Hindlimb muscle (tissue), 1 donor: ENCODE measurements at places on chromosomes 7 and 10.

- no peak for DNase-seq
These were observed 43.6 kb downstream of the KLHDC10 start for GRCh38 chr7:130113887-130114286.

DNA sequence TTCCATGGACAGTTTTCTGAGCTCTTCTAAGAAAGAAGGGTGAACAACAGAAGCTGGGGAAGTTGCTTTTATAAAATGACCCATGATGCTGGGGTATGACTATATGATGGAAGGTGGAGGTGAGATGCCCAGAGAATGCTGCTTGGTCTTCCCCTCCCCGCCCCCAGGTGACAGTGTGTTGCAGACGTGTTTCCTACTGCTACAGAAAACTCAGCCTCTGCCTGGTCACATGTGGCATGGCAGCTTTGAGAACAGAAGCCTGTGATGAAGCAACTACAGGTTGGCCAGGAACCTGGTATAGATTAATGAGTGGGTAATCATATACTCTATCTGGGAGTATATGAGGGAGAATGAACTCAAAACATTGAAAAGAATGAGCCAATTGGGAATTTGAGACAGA, 67.1 kb downstream of the MTURN start:
- DNase-seq, result no peak

DNA sequence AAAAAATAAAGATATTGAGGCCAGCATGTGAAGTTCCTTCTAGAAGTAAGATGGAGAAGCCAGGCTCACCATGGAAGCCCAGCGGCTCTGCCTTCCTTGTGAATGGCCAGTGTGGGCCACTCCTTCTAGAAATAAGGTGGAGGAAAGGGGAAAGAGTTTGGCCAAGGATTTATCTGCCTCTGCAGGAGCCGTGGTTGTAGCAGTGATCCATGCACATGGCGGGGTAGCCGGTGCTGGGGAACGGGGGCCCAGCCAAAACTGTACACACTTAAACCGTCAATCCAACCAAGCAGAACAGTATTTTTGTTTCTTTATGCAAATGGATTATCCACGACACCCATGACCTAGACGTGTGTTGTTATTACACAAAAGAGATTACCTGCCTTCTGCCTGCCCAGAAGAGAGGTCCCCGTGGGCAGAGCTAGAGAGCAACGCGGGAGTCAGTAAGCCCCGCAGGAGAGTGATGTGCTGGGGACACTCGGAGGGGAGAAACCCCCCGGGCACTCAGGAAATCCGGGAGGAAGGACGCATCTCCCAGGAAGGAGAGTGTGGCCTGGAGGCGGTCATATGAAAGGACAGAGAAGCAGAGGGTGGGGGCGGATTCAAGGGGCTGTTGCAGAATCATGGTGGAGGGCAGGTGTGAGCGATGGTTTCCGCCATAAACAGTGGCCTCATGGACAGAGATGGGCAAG, 218.4 kb upstream of the PPP2R2D start:
- DNase-seq, result no peak

- no peak for DNase-seq
These were observed 47.7 kb downstream of the LYZL2 start for GRCh38 chr10:30581779-30582380.

- no peak for DNase-seq
These were observed 96.5 kb downstream of the PFKFB3 start for GRCh38 chr10:6299234-6299633.

DNA sequence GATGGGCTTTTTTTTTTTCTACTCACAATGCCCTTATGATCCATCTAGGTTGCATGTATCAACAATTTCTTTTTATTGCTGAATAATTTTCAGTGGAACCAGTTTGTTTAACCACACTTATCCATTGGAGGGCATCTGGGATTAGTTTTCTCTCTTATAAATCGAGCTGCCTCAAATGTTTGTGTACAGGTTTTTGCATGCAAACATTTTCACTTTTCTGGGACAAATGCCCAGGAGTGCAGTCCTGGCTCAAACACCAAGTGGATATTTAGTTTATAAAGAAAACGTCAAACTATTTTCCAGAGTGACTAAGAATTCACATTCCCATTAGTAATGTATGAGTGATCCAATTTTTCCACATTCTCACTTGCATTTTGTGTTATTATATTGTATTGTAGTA, 313.4 kb downstream of the CXCL12 start:
- DNase-seq, result peak; percentile 73

DNA sequence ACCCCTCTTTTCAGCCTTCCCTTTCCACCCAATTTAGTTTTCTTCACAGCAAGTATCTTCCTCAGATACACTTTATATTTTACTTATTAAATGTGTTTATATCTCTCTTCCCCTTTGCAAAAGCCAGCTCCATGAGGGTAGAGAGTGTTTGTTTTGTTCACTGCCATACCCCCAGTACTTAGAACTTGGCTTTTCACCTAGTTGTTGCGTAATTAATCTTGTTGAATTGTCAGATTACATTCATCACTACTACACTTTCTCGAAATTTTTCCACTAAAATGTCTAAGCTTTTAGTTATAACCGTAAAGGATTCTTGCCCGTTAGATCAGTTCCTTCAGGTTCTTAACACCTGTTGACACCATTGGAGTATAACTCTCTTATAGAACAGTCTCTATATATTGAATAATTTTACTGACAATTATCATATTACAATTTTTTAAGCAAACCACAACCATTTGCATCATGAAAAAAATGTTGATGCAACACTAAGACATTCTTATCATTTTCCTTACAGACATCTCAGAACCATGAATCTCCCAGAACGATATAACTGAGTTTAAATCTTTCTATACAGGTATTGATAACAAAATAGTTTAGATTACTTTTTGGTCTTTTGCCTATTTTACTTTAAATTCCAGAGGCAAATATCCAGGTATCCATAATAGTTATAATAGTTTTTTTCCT, 29.9 kb downstream of the VWDE start:
- DNase-seq, result no peak

- DNase-seq, result no peak
These were observed 17.8 kb downstream of the CRTAC1 start for GRCh38 chr10:98012644-98013043.

GRCh38 chr10:25059990-25060389, 43.6 kb downstream of the THNSL1 start:
- DNase-seq, result no peak

- no peak for DNase-seq
These were observed 27.6 kb downstream of the AMZ1 start for GRCh38 chr7:2715341-2716231.

DNA sequence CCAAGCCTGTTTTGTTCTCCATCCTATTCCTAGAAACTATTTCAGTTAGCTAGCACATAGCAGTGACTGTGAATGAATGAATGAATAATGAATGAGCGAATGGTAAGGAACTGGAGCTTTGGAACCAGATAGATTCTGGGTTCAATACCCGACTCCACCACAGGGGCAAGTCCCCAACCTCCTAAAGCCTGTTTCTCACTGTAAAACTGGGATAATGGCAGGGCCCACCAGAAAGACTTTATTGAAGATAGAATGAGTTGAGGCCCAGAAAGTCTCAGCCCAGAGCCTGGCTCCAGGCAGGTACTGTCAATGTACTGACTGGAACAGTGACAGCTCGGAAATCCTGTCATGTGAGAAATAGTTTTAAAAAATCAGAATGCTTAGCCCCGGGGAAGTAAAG, 1.1 kb upstream of the CDH23 start:
- DNase-seq, result no peak

GRCh38 chr10:60948851-60949250, 4.9 kb upstream of the RHOBTB1 start:
- DNase-seq, result no peak

GRCh38 chr7:77327067-77327931, 88.8 kb downstream of the GSAP start:
- DNase-seq, result no peak

DNA sequence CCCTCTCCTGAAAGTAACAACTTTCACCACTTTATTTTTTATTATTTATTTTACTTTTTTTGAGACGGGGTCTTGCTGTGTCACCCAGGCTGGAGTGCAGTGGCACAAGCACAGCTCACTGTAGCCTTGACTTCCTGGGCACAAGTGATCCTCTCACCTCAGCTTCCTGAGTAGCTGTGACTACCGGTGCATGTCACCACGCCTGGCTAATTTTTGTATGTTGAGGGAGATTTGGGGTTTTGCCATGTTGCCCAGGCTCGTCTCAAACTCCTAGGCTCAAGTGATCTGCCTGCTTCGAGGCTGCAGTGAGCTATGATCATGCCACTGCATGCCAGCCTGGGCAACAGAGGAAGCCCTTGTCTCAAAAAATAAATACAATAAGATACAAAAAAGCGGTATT, 14.9 kb upstream of the SLIT1 start:
- DNase-seq, result no peak

DNA sequence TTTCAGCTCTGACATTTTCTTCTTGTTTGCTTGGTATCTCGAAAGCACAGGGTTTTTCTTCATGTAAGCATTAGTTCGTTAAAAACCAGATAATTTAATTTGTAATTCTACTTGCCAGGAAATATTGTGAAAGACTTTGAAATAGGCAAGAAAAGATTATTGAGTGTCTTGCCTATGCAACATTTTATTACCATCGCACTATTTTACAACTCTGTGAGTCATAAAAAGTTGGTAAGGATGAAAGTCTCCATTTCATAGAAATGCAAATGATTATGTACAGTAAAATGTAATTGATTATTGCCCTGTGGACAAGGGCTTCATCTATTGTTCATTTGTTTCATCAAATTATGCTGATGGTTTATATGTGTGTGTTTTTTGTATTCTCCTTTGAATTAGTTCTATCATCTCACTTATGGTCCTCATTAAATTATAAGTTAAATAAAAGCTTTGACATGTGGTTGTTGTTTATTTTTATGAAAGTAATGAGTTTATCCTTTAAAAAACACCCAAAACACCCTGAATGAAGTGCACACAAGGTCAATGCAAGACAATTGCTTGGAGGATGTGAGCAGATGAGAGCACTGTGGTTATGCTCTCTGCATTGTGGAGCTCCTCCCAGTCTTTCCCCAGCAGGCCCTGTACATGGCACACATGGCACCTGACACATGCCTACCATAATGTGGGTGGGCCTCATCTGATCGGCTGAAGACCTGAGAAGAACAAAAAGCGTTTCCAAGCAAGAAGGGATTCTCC, 230.8 kb downstream of the CXCL12 start:
- DNase-seq, result no peak

- no peak for DNase-seq
These were observed 141.0 kb downstream of the PLXNA4 start for GRCh38 chr7:132435016-132435990.

DNA sequence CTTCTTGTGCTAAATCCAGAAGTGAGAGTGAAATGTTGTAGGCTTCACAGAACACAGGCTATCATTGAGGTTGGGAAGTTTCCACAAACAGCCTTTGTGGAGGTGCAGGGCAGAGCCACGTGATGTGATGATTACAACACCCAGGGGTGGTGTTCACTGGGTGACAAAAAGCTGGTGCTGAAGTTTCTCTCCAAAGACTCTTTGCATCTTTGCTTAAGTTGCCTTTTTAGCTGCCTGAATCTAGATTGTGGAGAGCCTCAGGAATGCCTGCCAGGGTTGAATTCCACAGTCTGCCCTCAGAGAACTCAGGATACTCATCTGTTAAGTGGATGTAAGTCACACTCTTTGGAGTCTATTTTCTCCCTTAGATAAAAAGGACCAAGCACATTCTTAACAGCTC, 56.3 kb downstream of the PLXNA4 start:
- no peak for DNase-seq

GRCh38 chr7:47685151-47685550, 103.2 kb upstream of the TNS3 start:
- no peak for DNase-seq

- DNase-seq, result no peak
These were observed 341.6 kb downstream of the PLXNA4 start for GRCh38 chr7:132234711-132235110.

DNA sequence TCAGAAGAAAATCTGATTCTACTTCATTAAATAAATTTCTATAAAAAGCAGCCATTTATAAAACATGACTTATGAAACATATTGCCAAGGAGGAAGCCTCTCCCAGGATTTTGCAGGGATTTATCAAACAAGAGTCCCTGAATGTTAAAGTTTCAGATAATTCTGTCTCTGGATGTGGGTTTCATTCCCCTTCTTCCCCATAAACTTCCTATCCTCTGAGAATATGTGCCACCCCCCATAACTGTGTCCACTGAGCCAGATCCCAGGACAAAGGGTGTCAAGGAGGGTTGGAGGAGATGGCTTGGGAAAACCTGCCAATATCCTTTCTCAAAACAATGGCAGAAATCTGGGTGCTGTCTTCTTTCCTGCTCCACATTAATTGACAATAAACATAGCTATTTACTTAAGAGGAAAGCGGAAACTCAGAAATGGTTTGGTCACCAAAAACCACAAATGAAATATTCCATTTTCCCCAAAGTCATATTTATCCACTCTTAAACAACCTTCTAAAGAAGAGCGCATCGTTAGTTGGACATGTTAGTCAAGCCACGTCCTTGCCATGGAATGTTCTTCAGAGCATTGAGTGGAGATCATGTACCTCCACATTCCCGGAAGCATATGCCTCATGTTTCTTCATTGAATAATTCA, 54.3 kb upstream of the AKR1E2 start:
- DNase-seq, result no peak

- peak; percentile 87 for DNase-seq
These were observed 10.7 kb downstream of the EBF3 start for GRCh38 chr10:129953119-129954051.

GRCh38 chr10:6154566-6154965, 48.2 kb upstream of the PFKFB3 start:
- DNase-seq, result no peak

- DNase-seq, result no peak
These were observed 124.5 kb downstream of the ZFAND4 start for GRCh38 chr10:45548068-45548467.

DNA sequence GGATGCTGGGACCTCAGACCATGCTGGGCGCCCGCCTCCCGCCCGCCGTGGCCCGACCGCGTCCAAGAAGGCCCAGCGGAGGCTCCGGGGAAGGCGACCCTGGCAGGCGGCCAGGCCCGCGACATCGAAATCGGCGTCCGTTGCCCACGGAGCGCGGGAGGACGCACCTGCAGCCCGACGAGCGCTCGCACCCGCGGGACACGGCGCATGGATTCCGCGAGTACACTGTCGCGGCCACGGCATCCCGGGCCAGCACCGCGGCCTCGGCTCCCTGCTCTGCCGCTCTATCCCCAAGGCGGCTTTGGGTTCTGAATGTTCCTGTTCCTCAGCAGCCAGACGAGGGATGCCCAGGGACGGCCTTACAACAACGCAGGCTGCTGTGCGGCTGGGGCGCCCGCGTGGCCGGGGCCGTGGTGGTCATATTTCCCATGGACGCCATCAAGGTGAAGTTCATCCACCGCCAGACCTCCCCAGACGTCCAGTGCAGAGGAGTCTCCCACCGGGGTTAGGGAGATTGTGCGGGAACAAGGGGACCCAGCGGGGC, 67.5 kb upstream of the ZNF722 start:
- no peak for DNase-seq
